ENCODE measurements at places on chromosomes 4 and X. TPM values are rescaled to one million over a fixed set of nuclear protein-coding genes. Genes with fewer than 3 reads are reported as not detected.
A peak's percentile ranks its signal among the peaks of the same experiment; 100 is the strongest.

GRCh38 chr4:126755506-126755905 is 877.3 kb upstream of the INTU start:
- no peak for DNase-seq
- no peaks in the 10 kb centered on the region for H3K4me1 ChIP-seq
- no peaks in the 10 kb centered on the region for H3K36me3 ChIP-seq
- no peaks in the 10 kb centered on the region for H3K27me3 ChIP-seq
- H3K27ac ChIP-seq: no peak overlapping the region

DNA sequence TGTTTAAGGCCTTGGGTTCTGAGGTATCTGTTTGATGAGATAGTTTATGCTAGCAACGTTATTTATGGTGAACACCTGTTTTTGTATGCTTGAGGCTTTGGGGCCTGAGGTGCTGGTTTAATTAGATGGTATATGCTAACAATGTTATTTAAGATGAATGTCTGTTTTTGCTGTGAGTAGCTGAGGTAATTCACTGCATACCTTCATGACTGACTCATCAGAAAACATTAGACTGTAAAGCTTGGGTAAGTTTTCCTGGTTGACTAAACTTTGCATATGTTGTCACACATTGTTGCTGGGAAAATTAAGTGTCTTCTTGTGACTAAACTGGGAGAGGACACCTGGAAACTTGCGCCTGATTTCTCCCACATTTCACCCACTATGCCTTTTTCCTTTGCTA is 1026.6 kb downstream of the RAPGEF2 start:
- no peaks in the 10 kb centered on the region for H3K4me1 ChIP-seq
- no peaks in the 10 kb centered on the region for H3K27me3 ChIP-seq
- H3K4me3 ChIP-seq: no peak overlapping the region
- H3K27ac ChIP-seq: no peak overlapping the region
- H3K36me3 ChIP-seq: no peaks in the 10 kb centered on the region
- no peak for DNase-seq

LINC00632 gene
- total RNA-seq: 105 TPM

RAB39B gene
- 0.63 TPM for total RNA-seq

PAGE1 gene
- not detected for total RNA-seq

- no peaks in the 10 kb centered on the region for H3K4me1 ChIP-seq
- no peak overlapping the region for H3K27ac ChIP-seq
- no peak for DNase-seq
- H3K4me3 ChIP-seq: no peak overlapping the region
Observed at GRCh38 chr4:99927566-99927965, 18.9 kb downstream of the DNAJB14 start.

GRCh38 chr4:138674209-138674608 is 341.4 kb upstream of the NOCT start:
- H3K27me3 ChIP-seq: no peaks in the 10 kb centered on the region
- H3K4me1 ChIP-seq: peaks cover 3% of the 10 kb centered on the region
- DNase-seq: no peak
- no peak overlapping the region for H3K27ac ChIP-seq
- no peak overlapping the region for H3K4me3 ChIP-seq
- no peaks in the 10 kb centered on the region for H3K36me3 ChIP-seq

DNA sequence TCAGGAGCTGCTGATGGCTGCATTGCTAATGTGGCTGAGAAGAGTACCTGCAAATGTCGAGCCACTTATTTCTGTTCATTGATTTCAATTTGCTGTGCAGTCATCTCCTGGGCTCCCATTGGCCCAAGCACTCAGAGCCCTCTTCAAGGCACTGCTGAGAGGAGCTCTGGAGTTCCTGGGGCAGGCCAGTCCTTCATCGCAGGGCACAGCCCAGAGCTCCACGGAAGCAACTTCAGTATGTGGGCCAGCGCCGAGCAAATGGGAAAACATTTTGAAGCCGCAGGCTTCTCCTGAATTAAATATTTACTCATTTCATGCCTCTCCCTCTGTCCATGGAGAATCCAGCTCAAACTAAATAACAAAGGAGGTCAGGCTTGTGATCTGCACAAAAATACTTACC is 383.3 kb downstream of the BCOR start:
- H3K36me3 ChIP-seq: no peaks in the 10 kb centered on the region
- H3K4me3 ChIP-seq: no peak overlapping the region
- H3K27me3 ChIP-seq: peaks cover 4% of the 10 kb centered on the region

- H3K27me3 ChIP-seq: peaks cover 9% of the 10 kb centered on the region
- peaks cover 6% of the 10 kb centered on the region for H3K4me1 ChIP-seq
- no peaks in the 10 kb centered on the region for H3K36me3 ChIP-seq
- DNase-seq: peak; percentile 86
Observed at GRCh38 chrX:150365990-150366911, 3.1 kb downstream of the MAMLD1 start.

DNA sequence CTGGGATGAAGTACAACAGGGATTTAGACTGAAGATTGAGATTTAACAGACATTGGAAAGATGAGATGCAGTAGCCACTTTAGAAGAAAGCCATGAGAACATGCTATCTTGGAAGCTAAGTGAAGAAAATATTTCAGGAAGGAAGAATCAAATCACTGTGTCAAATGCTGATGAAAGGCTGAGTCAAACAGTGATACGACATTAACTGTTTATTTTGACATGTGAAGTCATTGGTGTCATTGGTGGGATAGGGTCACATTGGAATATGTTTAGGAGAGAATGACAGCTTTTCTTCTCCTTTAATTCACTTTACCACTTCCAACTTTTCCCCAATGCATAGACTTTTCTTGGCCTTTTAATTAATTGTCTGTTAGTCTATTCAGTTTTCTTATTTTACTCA is 653.0 kb upstream of the BOD1L1 start:
- DNase-seq: no peak
- no peaks in the 10 kb centered on the region for H3K27me3 ChIP-seq
- H3K4me1 ChIP-seq: peaks cover 4% of the 10 kb centered on the region
- H3K36me3 ChIP-seq: no peaks in the 10 kb centered on the region
- H3K4me3 ChIP-seq: no peak overlapping the region

- no peak for DNase-seq
- H3K4me3 ChIP-seq: no peak overlapping the region
- no peaks in the 10 kb centered on the region for H3K27me3 ChIP-seq
- H3K4me1 ChIP-seq: no peaks in the 10 kb centered on the region
Observed at GRCh38 chrX:2928191-2928582, 952 bp downstream of the ARSD start.

GRCh38 chrX:111624169-111624568 is 56.8 kb upstream of the ALG13 start:
- no peak overlapping the region for H3K27ac ChIP-seq
- no peak overlapping the region for H3K4me3 ChIP-seq
- H3K36me3 ChIP-seq: no peaks in the 10 kb centered on the region
- H3K27me3 ChIP-seq: no peaks in the 10 kb centered on the region
- H3K4me1 ChIP-seq: no peaks in the 10 kb centered on the region
- DNase-seq: no peak

TEC gene
- 4.1 TPM for total RNA-seq

DNA sequence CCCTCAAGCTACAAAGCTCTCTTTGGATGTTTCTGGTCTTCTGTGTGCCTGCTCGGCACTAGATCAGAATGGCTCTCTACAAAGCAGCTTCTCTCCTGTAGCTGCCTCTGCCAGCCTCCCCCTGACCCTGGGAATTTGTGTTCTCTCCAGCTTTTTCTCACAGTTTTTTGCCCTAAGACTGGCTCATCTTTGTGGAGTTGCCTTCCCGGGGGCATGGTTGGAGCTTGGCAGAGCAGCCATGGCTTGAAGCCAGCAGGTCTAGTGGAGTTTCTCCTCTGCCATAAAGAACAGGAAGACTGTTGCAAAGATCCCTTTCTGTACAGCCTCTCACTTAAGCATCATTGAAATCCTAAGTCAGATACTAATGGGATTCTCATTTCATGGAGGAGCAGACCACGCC is 163.3 kb upstream of the MAMLD1 start:
- no peaks in the 10 kb centered on the region for H3K36me3 ChIP-seq
- DNase-seq: no peak
- H3K4me1 ChIP-seq: no peaks in the 10 kb centered on the region
- H3K27ac ChIP-seq: no peak overlapping the region
- H3K27me3 ChIP-seq: no peaks in the 10 kb centered on the region

GRCh38 chrX:108001218-108001814 is 19.1 kb upstream of the TEX13B start:
- DNase-seq: peak; percentile 9
- H3K4me3 ChIP-seq: no peak overlapping the region
- no peaks in the 10 kb centered on the region for H3K4me1 ChIP-seq
- H3K27ac ChIP-seq: no peak overlapping the region

SLITRK4 gene
- 0.71 TPM for total RNA-seq

VCX gene
- total RNA-seq: not detected

TMSB15A gene
- 6.4 TPM for total RNA-seq

DNA sequence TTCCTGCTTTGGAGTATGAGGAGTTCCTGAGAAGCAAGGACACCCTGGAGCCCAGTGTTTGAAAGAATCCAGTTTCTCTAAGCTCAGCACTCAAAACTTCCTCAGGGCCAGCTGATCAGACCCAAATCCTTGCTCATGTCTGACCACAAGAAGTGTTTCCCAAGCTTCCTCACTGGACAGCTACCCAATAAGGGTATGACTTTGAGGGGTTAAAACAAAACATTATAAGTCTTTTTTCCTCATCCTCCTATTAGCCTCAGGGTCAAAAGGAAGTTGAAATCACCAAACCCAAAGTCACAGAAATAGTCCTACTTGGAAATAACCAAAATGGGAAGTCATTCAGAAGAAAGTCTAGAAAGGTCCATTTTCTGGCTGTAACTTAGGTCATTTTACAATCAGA is 13.7 kb downstream of the ZBTB33 start:
- H3K4me3 ChIP-seq: no peak overlapping the region
- H3K4me1 ChIP-seq: no peaks in the 10 kb centered on the region
- H3K36me3 ChIP-seq: no peaks in the 10 kb centered on the region
- DNase-seq: no peak
- no peaks in the 10 kb centered on the region for H3K27me3 ChIP-seq
- no peak overlapping the region for H3K27ac ChIP-seq

DNA sequence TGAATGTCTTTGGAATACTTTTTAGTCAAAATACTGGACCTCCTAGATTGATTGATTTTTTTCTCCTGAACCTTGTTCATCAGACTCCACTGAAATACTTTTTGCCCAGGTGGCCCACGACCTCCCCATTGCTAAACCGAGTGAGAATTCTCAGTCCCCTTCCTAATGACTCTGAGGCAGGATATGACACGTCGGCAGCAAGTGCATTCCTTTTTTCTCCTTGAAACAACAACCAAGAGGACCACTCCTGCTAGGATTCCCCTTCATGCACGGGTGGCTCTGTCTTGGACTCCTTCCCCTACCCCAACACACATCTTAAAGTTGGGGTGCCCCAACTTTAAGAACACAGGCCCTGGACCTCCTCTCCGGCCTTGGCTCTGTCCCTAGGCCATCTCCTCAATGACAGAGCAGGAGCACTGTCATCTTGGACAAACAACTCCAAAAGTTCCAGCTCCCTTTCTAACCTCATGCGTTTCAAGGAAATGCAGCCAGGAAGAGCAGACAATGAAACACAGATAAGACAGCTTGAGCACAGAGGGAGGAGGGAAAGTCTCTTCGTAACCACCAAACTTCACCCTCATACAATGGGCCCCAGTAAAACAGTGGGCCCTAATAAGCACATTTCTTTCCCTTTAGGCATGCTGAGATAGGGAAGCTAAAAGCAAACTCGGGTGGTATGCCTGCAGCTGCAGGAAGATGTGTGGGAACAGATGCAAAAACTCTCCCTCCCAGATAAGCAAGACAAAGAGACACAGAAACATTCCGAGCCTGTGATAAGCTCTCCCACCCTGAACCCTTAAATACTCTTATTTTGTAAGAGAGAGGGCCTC is 33.9 kb downstream of the ZBTB49 start:
- H3K27ac ChIP-seq: peak overlapping the region; percentile 61
- peaks cover 7% of the 10 kb centered on the region for H3K36me3 ChIP-seq
- H3K4me1 ChIP-seq: no peaks in the 10 kb centered on the region
- no peak overlapping the region for H3K4me3 ChIP-seq
- DNase-seq: no peak

- DNase-seq: no peak
- no peak overlapping the region for H3K27ac ChIP-seq
- no peaks in the 10 kb centered on the region for H3K36me3 ChIP-seq
- no peaks in the 10 kb centered on the region for H3K27me3 ChIP-seq
Observed at GRCh38 chr4:40335525-40335894, 377 bp downstream of the CHRNA9 start.

GRCh38 chr4:118077767-118078105 is 43.5 kb downstream of the NDST3 start:
- H3K36me3 ChIP-seq: no peaks in the 10 kb centered on the region
- H3K4me3 ChIP-seq: no peak overlapping the region
- no peak overlapping the region for H3K27ac ChIP-seq

DNA sequence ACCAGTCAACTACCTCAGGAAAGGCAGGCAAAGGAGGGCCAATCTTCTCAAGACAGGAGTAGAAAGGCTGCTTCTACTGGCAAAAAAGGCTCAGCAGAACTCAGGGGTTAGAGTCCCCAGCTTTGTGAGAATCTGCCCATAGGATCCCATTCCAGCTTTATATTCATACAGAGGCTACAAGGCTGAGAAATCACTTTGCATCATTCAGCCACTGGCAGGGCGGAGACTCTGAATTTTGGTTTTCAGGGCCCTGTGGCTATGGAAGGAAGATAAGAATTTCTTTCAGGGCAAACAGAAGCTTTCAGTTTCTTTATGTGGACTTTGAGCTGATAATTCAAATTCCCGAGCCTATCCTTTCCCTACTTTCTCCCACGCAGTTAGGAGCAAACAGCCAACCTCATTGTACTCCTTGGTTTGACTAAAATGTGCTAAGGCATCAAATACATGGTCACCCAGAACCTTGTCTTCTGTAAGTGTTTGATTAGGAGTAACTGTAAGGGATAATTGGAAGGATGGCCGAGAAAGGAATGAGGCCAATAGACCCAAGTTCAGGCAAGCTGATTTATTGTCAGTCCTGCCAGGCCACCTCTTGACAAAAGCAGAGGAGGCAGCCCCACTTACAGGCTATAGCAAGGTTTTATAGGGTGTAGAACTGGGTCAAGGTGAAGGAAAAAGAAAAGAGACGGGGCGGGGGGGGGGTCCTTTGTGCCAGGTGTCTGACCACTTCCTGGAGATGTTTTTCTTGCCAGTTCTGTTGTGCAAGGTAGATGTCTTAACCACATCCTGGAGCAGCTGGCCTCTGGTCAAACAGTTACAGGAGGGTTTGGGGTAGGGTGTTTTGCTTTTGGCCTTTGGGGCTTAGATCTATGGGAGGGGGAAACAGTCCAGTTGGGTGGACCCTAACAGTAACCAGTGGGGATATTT is 165.3 kb upstream of the PPP1R2C start:
- no peak for DNase-seq
- peaks cover 5% of the 10 kb centered on the region for H3K27me3 ChIP-seq
- no peak overlapping the region for H3K27ac ChIP-seq
- no peak overlapping the region for H3K4me3 ChIP-seq
- H3K36me3 ChIP-seq: no peaks in the 10 kb centered on the region
- no peaks in the 10 kb centered on the region for H3K4me1 ChIP-seq

- H3K4me1 ChIP-seq: no peaks in the 10 kb centered on the region
- H3K27me3 ChIP-seq: peaks cover 30% of the 10 kb centered on the region
- no peak for DNase-seq
Observed at GRCh38 chr4:182250446-182250845, 7.2 kb downstream of the TENM3 start.
